Mucosa of descending colon (tissue), 3 donors: ENCODE measurements at places on chromosomes 6 and 20. TPM values are rescaled to one million over a fixed set of nuclear protein-coding genes. Genes with fewer than 3 reads are reported as not detected.

DACT2 gene
- 3.4 TPM for total RNA-seq

TMEM217 gene
- total RNA-seq, result 1.5 TPM

DNA sequence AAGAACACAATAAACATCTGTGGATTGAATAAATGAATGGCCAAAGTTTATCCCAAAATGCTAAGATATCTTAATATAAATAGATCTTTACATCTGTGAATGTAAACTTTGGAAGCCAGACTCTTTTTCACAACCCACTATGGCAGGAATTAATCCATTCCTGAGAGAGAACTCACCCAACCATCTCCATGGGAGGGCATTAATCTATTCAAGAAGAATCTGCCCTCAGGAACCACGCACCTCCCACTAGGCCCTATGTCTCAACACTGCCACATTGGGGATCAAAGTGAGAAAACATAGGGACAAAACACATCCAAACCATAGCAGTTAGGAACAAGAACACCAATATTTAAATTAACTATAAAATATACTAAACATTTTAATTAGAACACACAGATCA lies 3.4 kb downstream of the UBE3D start:
- no peak for DNase-seq

DNA sequence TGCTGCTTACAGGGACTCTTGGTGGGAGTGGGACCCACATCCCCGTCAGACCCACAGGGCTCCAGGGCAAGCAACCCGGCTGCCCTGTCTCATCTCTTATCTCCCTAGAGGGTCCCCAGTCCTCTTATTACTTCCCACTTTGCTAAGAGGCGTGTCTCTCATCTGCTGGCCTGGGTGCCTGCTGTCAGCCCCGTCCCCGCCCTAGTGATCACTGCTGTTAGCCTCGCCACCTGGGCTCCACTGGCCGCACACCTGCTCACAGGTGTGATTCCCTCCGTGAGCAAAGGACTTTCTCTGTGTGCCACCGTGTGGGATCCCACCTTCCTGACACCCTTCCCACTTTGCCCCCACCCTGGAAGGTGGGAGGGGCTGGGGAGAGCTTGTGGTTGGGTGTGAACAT lies 57.6 kb downstream of the TCP11 start:
- DNase-seq, result peak; percentile 32

DNA sequence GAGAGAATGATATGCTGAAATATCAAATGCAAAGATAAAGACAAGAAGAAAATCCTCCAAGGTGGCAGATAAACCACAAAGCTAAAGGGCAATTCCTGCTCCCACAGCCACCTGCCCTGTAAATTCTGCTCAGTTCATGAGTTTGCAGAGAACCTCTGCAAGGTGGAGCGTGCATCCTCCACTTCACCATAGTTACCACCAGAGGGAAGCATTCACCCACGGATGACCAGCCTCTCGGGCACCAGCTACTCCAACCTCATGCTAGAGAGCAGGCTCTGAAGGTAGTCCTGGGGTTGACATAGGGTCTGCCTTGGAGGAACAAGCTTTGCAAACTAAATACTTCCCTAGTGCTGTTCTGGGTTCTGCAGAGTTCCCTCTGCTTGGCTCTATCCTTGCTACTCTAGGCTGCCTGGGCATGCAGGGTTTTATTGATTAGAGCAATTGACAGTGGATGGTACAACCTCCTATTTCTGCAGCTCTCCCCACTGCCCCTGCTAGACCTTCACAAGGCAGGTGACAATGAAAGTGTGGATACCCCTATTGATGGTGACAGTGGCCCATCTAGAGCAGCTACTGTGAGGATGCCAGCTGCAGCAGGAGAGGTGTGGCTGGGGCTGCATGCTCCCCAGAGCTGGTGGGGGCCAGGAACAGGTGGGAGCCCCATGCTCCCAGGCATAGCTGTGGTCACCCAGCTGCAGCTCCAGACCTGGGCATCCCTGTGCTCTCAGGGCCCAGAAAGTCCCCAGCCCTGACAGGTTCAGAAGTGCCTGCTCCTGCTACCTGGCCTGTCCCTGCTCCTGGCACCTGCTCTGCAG lies 51.1 kb downstream of the GGTLC1 start:
- DNase-seq, result no peak
